ENCODE measurements at places on chromosomes 12 and 14.
A peak's percentile ranks its signal among the peaks of the same experiment; 100 is the strongest.

GRCh38 chr14:44979273-44979672 is 17.3 kb downstream of the TOGARAM1 start:
- no peak for DNase-seq

- DNase-seq = no peak
Measured at GRCh38 chr12:120870415-120870814, 33.7 kb downstream of the SPPL3 start.

GRCh38 chr12:69932676-69933552 is 107.9 kb downstream of the MYRFL start:
- DNase-seq = no peak

GRCh38 chr14:58947156-58947555 is 241.3 kb upstream of the DAAM1 start:
- DNase-seq = no peak

- DNase-seq = no peak
Measured at GRCh38 chr12:40020261-40020691, 85.6 kb downstream of the SLC2A13 start.

GRCh38 chr12:47134005-47134404 is 54.2 kb upstream of the AMIGO2 start:
- no peak for DNase-seq

- DNase-seq = no peak
Measured at GRCh38 chr12:44446181-44446580, 429.9 kb downstream of the NELL2 start.

DNA sequence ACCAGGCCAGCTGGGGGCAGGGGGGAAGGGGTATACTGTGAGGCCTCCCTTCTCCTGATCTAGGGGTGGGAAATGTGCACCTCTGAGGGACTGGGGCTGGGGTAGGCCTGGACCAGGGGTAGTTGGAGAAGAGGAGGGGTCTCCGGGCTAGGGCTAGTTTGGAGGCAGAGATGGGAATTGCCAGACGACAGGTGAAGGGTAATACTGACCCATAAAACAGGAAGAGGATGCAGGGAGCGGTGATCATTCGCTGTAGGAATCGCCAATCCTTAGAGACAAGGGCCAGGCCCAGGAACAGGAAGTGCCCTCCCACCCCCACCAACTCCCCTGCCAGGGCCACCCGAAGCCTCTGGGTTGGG is 4.4 kb downstream of the SLC22A17 start:
- DNase-seq = no peak

DNA sequence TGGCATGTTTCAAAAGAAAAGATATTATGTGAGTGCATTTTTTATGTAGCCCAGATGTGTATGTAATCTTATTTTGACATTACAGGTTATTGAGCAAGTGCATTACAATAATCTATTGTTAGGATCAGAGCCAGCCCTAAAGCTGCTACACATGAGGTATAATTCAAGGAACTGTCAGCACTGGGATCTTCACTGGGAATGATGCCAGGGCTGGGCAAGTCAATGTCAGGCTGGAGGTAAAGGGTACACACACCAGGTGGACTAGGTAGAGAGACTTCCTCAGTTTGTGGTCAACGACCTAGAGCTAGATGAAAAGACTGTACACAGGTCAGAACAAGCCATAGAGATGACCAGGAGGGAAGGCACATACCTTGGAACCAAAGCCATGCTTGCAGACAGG is 15.4 kb downstream of the TRIM9 start:
- no peak for DNase-seq

- no peak for DNase-seq
Measured at GRCh38 chr12:89874146-89874545, 165.5 kb upstream of the ATP2B1 start.

- no peak for DNase-seq
Measured at GRCh38 chr12:131455581-131456110, 255.2 kb upstream of the SFSWAP start.

GRCh38 chr12:120037851-120038250 is 48.8 kb downstream of the BICDL1 start:
- DNase-seq = no peak

- no peak for DNase-seq
Measured at GRCh38 chr12:77481687-77482086, 349.0 kb upstream of the NAV3 start.

DNA sequence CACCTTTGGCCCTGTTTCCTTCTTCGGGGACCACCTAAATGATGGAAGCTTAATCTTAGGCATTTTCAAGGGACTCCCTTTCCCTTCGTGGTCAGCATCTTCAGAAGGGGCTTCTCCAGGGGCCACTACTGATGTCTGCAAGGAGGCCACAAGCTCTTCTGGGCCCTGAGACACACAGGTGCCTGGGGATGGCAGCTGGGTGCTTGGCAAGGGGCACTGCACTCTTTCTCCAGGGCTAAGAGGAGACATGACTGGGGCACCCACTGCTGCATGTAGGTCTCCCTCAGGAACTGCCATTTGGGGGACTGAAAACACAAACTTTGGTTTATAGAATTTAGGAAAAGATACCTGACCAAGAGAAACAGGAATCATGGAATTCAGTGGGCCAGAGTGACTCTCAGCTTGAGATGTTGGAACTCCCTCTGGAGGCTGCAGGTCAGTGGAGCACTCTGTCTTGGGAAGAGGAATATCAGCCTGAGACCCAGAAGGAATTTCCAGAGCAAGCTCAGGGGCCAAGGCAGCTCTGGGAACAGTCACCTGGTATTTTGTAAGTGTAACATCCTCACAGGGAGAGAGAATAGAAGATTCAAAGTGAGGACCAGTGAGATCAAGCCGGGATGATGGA is 16.0 kb downstream of the PLD4 start:
- DNase-seq = no peak

GRCh38 chr14:52021957-52022600 is 32.7 kb downstream of the RTRAF start:
- peak; percentile 83 for DNase-seq

DNA sequence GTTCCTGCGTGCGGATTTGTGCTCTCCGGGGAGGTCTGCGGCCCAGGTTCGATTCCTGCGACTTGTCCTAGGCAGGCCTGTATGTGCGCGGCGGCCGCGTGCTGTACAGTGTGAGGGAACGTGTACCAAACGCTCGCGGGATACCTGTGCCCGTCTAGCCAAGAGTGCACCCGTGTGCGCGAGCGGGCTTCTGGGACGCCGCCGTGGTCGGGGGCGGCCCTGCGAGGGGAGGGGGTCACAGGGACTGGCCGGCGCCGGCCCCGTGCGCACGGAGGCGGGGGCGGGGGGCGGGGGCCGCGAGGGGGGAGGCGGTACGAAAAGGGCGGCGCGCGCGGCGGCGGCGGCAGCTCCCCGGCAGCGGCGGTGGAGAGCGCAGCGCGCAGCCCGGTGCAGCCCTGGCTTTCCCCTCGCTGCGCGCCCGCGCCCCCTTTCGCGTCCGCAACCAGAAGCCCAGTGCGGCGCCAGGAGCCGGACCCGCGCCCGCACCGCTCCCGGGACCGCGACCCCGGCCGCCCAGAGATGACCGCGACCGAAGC is at the start of gene DLK1:
DLK1 (plus strand) TSS at position 343 of the 536 bp plus-strand sequence; CDS start at position 520, 177 bp downstream.
- no peak for DNase-seq

GRCh38 chr14:100531152-100532121 is 55.8 kb downstream of the BEGAIN start:
- DNase-seq = no peak

GRCh38 chr12:69241438-69242092 is 2.2 kb downstream of the CPSF6 start:
- no peak for DNase-seq

GRCh38 chr12:19642345-19642744 is 203.1 kb downstream of the AEBP2 start:
- DNase-seq = no peak

DNA sequence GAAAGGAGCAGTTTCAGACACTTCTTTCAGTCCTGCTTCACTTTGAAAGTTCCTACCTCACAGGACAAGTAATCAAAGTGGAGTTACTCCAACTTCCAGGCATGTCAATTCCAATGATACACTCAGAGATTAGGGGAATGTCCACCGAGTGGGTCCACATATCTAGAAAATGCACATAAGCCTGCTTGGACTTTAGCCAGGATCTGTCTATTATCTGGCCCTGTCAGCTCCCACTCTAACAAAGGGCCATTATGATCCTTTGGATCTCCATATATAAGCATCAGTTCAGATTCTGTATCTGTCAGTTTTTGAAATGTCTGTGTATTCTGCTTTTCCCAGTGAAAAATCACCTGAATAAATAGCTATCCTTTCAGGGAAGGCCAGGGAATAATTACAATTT is 112.9 kb upstream of the ATXN7L3B start:
- DNase-seq = no peak

- no peak for DNase-seq
Measured at GRCh38 chr12:53941187-53941586, 2.6 kb downstream of the HOXC13 start.

GRCh38 chr12:66048218-66048834 is 82.2 kb downstream of the LLPH start:
- DNase-seq = no peak

GRCh38 chr12:95244350-95244749 is 26.7 kb downstream of the VEZT start:
- DNase-seq = no peak

DNA sequence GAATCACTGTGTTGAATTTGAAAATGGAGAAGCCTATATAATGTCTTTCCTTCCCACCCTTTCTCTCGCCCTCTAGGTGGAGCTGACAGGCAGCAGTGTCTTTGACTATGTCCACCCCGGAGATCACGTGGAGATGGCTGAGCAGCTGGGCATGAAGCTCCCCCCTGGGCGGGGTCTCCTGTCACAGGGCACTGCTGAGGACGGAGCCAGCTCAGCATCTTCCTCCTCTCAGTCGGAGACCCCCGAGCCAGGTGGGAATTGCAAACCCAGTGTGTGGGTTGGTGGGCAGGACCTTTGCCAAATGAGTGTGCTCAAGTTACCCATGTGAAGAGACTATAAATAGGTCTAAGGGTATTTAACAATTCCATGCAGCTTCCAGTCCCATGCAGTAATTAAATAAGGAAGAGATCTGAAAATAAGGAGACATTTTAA is 274.7 kb downstream of the EGLN3 start:
- DNase-seq = peak; percentile 22

DNA sequence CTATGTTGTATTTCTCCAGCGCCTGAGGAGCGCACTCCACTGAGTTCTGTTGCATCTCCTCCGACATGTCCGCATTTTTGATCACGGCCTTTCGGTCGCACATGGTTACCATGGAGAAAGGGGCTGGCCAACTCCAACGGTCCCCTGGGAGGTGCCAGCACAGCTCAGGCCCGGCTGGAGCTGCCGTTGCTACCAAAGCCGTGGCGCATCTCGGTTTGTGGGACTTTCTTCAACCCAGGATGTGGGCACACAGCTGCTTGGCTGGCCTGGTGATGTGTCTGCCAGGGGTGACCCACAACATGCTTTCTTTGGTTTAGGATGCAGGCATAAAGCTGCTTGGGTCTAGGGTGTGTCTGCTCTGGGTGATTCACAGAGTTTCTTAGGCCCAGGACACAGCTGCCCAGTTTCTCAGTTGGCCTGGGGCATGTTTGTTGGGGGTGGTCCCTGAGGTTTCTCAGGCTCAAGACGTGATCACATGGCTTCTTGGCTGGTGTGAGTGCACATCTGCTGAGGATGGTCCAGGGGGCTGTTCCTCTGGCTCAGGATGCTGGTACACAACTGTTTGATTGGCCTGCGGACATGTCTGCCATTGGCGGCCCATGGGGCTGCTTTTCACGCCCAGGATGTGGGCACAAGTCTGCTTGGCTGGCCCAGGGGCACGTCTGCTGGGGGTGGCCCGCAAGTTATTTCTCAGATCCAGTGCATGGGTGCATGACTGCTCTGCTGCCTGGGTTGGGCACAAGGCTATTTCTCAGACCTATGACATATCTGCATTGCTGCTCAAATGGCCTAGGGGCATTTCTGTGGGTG is 25.9 kb upstream of the GTF2A1 start:
- peak; percentile 9 for DNase-seq

- peak; percentile 84 for DNase-seq
Measured at GRCh38 chr12:48350249-48351021, at the start of gene ZNF641. Gene ZNF641 (minus strand): TSS chr12:48350919. CDS start chr12:48348090, 2,829 bp downstream.

GRCh38 chr14:69760810-69761209 is 6.1 kb upstream of the SRSF5 start:
- no peak for DNase-seq

DNA sequence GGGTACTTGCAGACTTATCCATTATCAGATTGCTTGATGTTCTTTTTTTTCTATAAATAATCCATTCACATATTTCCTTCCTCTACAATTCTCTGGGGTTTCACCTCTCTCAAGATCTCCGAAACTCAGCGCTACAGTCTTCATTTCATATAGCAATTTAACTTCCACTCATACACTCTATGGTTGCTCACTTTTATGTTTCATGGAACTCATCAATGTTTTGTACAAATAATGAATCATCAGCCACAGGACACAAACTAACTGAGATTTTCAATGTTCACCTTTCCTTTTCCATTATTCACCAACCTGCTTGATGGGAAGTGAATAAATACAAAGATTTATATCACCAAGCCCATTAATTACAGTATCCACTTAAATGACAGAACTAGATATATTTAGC is 534.7 kb downstream of the LRFN5 start:
- DNase-seq = no peak

- DNase-seq = no peak
Measured at GRCh38 chr12:88351146-88351545, 209.0 kb downstream of the TMTC3 start.

- no peak for DNase-seq
Measured at GRCh38 chr14:105938055-105938863, 411.9 kb downstream of the TMEM121 start.

DNA sequence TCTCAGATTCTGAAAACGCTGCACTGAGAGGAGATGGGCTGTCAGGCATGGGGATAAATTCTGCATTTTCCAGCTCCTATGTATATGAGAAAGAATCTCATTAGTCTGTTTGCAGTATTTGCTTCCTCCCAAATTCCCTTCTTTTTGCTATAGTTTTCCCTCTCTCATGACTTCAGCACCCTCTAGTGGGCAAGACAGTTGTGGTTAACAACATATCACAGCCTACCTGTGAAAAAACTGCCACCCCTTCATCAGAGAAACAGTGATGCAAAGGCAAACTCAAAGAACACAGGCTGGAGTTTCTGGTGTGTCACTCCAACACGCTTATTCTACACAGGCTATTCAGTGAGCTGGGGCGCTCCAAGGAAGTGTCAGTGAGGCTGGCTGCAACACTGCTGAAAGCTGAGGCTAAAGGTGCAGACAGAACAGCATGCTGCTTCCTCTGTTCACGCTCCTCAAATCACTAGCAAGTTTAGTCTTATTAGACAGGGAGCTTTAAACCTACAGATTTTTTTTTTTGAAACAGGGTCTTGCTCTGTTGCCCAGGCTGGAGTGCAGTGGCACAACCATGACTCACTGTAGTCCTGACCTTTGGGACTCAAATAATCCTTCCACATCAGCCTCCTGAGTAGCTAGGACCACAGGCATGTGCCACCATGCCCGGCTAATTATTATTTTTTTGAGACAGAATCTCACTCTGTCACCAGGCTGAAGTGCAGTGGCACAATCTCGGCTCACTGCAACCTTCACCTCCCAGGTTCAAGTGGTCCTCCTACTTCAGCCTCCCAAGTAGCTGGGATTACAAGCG is 19.3 kb downstream of the ZC2HC1C start:
- DNase-seq = peak; percentile 49

DNA sequence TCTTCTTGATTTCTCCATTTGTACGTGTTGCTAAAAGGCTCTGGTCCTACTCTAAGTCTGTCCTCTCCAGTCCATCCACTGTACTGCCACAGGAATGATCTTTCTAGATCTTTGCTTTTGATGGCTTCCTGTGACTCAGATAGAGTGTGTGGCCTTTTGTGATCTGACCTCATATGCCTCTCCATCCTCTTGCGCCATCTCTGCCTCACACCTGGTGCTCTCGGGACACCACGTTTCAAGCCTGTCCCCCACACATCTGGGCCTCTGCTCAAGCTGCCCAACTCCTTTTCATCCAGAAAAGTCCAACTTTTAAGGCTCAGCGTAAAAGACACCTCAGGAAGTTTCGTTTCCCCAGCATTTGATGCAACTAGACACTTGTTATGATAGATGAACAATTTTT is 39.0 kb downstream of the DCAF4 start:
- peak; percentile 42 for DNase-seq

- DNase-seq = no peak
Measured at GRCh38 chr12:51188359-51189051, 15.6 kb upstream of the TFCP2 start.
